CD4-positive, alpha-beta T cell treated with Interleukin-6 for 4 hours (primary cell): ENCODE measurements at places on chromosomes 16 and 17.

DNA sequence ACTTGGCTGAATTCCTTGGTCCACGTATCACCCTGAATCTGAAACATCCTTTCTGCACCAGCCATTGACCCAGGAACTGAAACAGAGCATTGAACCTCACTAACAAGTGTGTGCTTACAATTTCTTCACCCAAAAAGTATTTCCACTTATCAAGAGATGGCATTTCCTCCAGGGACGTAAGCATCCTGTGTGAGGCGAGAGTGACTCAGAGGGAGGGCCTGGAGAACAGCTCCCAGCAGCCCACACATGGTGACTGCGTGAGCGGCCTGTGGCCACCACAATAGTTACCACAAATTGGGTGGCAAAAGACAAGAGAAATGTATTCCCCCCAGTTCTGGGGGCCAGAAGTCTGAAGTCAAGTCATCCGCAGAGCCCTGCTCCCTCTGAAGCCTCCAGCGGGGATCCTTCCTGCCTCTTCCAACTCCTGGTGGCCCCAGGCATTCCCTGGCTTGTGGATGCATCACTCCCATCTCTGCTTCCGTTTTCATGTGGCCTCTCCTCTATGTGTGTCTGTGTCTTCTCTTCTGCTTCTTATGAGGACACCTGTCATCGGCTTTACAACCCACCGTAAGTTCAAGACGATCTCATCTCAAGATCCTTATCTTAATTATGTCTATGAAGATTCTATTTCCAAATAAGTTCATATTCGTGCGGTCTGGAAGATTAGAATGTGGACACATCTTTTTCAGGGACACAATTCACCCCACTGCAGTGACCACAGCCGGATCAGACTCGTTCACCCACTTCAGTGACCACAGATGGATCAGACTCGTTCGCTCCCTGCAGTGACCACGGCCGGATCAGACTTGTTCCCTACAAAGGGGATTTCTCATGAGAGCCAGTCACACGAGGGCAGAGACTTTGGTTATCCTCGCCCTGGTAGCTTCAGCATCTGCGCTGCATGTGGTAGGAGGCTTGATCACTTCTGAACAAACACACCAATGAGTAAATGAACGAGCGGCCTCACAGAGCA, 122.6 kb upstream of the FOXF1 start:
- DNase-seq, result no peak

GRCh38 chr16:88428616-88429386, 24.3 kb upstream of the ZFPM1 start:
- DNase-seq, result no peak

DNA sequence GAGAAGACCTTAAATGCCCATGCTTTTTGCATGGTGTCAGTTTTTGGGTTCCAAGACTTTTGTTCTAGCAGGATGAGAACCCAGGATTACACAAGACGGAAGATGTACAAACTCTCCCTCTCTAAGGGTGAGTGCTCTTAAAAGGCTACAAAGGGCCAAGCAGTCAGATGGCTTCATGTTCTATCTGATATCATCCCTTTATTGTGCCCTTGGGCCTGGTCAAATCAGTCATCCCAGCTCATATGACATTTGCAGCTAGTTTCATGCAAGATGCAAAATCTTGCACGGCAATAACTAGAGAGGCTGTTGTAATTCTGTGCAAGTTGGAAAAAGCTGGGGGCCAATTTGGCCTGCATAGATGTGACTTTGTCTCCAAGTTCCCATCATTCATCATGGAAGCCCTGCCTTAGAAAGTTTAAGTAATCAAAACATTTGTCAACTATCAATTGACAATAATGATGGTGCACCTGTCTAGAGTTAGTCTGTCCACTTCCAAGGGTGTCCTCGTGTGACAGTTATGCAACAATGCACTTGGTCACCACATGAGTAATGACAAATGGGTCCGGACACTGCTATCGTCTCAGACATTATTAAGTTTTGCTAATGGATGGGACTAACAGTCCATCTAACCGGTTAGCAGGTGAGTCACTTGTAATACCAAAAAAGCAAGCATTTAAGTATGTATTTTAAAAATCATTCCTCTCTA, 58.6 kb upstream of the ZFHX3 start:
- DNase-seq, result no peak

DNA sequence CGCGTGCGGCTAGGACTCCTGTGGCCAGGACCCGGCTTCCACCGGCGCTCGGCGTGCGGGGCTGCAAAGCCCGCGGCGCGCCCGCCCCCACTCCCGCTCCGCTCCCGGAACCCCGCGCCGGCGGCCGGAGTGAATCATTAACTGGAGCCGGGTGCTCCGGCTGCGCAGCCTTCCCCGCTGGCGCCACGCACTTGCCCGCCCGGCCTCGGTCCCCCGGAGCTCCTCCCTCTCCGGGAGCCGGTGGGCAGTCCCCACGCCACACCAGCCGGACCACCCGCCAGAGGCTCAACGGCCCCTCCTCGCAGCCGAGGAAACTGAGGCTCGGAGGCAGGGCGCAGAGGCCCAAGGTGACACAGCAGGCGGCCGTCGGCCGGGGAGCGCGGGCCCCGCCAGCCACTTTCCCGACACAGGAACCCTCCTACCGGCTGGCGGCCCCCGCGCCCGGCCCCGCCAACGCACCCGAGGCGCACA, 580 bp downstream of the BCAR1 start:
- peak; percentile 7 for DNase-seq

GRCh38 chr16:57297856-57298255, 13.4 kb upstream of the PLLP start:
- DNase-seq, result peak; percentile 61
